ENCODE measurements at places on chromosomes 5 and 9.

DNA sequence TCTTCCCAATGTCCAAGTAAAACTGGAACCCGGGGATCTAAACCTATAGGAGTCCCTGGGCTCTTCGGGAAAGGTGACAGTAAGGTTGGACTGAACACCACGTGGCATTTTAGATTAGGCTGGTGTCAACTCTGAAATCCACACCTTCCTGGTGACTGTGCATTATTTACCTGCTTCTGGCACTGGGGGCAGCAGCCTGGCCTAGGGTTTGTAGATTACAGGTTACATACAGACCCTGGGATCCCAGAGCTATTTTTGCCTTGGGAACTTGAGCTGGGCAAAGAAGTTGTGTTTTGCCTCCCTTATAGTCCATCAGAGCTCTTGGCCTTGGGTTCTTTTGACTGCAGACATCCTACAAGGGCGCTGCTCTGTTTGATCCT, 173.2 kb downstream of the DAB2IP start:
- no peak for DNase-seq

DNA sequence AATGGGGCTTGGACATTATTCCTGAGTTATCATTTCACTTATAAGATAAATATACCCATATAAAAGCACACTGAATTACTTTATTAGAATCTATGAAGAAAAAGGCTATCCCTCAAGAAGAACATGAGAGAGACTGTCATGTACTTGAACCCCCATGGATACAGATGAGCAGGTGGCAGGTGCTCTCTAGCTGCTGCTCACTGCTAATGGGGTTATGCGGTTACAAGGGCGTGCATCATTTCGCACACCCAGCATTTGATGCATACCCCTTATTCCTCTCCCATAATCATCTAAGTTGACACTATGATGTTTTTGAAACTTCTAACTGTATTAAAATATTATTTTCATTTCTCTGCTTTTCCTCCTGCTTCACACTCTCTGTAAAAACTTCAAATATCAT, 16.4 kb downstream of the ITK start:
- DNase-seq, result no peak

- DNase-seq, result no peak
Observed at GRCh38 chr9:127776924-127777289, 1.6 kb downstream of the SH2D3C start.

- DNase-seq, result no peak
Observed at GRCh38 chr9:89882930-89883361, 278.1 kb downstream of the GADD45G start.

DNA sequence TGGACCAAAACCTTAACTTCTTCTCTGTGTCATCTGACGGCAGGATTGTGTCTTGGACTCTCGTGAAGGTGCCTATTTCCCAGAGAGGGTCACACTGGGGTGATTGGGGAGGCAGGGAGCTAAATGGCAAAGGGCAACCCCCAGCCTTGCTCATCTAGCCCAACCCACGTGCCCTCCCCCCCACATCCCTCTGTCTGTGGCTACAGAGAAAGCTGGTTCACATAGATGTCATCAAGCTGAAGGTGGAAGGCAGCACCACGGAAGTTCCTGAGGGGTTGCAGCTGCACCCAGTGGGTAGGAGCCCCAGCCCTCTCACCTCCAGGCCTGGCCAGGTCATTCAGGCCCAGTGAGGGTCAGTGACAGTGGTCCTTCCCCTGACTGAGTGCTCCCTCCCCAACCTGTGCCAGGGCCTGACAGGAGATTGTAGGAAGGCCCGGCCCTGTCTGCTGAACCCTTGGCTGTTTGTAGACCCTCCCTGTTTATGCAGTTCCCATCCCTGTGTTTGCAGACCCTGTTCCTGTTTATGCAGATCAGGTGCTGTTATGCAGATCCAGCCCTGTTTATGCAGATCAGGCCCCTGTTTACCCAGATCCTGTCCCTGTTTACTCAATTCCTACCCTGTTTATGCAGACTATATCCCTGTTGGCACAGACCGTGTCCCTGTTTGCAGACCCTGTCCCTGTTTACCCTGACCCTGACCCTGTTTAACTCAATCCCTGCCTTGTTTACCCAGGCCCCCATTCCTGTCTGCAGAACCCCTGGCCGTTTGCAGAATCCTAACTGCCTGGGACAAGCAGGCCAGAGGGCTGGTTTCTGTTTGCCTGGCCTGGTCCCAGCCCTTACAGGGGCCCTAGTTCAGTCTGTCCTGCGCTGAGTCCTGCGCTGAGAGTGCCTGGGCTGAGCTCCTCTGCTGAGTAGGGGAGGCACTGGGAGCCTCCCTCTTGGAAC, 10.4 kb downstream of the ENHO start:
- DNase-seq, result no peak

GRCh38 chr5:95963650-95964410, 2.2 kb upstream of the ELL2 start:
- DNase-seq, result no peak

DNA sequence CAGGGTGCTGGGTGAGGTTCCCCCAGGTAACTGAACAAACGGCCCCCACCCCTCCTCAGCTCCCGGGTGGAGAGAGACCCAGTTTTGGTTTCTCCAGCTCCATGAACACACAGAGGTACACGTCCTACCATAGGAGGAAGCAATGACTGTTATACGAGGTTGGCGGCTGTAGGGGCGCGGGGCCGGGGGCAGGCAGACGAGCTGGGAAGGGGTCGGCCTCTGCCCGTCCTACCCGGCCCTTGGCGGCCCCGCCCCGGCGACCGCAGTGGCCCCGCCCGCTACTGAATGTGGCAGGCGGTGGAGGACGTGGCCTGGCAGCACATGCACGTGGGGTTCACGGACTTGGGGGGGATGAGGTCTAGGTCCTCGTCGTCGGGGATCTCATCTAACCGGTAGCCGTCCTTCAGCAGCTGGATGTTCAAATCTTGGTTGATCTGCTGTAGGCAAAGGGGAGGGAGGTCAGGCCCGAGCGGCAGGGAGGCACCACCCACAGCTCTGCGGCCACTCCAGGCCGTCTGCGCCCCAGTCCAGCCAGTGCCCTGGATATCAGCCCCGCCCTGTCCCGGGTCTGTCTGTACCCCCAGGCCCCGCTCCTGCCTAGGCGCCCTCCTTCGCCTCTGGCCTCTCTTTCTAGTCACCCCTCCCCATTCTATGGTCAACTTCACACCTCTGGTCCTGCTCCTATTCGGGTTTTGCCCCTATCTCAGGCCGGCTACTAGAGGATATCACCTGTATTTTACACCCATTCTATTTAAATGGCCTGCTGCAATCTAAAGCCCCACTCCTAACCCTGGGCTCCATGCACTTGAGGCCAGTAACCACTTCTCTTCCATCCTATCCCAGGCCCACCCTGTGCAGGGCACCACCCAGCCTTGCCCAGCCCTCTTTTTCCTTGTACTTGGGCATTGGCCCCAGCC, 24.2 kb upstream of the MYORG start:
- no peak for DNase-seq

GRCh38 chr5:136249678-136250266, 56.8 kb upstream of the SMIM32 start:
- DNase-seq, result peak; percentile 63

GRCh38 chr9:5470122-5470521, 19.8 kb downstream of the CD274 start:
- DNase-seq, result no peak

DNA sequence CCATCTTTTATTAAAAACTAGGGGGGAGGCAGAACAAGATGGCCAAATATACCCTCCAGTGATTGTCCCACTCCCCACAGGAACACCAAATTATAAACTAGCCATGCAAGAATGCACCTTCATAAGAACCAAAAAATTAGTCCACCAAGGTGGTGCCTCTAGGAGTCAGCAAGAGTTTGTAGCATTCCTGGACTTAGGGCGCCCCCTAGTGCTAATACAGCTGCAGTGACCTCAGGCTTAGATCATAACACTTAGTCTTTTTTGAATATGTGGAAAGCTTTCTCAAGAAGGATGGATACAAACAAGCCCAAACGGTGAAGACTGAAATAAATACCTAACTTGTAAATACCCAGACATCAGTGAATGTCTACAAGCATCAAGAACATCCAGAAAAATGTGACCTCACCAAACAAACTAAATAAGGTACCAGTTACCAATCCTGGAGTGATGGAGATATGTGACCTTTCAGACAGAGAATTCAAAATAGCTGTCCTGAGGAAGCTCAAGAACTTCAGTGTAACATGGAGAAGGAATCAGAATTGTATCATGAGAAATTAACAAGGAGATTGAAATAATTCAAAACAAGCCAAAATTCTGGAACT, 19.3 kb downstream of the PPIP5K2 start:
- DNase-seq, result peak; percentile 67

- DNase-seq, result no peak
Observed at GRCh38 chr9:8715788-8716187, 916.2 kb upstream of the DMAC1 start.

DNA sequence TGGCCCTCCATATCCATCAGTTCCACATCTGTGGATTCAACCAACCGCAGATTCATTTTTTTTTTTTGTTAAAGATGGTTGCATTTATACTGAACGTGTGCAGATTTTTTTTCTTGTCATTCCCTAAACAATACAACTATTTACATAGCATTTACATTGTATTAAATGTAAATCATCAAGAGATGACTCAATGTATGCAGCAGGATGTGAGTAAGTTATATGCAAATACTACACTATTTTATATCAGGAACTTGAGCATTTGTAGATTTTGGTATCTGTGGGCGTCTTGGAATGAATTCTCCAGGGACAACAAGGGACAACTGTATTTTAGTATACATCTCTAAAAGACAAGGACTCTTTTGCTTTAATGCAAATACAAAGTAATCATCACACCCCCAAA, 299.2 kb upstream of the ZNF608 start:
- DNase-seq, result no peak

- DNase-seq, result no peak
Observed at GRCh38 chr9:98627296-98627695, 81.4 kb downstream of the GABBR2 start.

- DNase-seq, result peak; percentile 79
Observed at GRCh38 chr9:134413890-134414623, 87.8 kb downstream of the RXRA start.

DNA sequence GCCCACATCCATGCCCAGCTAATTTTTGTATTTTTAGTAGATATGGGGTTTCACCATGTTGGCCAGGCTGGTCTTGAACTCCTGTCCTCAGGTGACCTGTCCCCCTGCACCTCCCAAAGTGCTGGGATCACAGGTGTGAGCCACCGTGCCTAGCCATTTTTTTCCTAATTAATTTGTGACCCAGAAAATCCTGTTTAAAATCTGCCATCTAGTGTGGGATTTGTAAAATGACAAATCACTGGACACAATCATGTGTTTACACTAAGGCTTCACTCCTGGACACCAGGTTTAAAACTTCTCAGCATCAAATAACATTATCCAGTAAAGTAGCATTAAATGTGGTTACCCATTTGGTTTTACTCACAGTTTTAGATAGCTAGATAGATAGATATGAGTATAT, 18.6 kb upstream of the KDM4C start:
- no peak for DNase-seq

- DNase-seq, result no peak
Observed at GRCh38 chr9:104094534-104095015, 466 bp downstream of the SMC2 start.

GRCh38 chr9:126625329-126626126, 11.8 kb downstream of the LMX1B start:
- DNase-seq, result no peak

GRCh38 chr5:180487556-180487955, 6.6 kb upstream of the CNOT6 start:
- DNase-seq, result no peak

GRCh38 chr5:146622391-146622790, 106.4 kb upstream of the GPR151 start:
- no peak for DNase-seq

- DNase-seq, result no peak
Observed at GRCh38 chr9:107789001-107789700, 299.6 kb upstream of the KLF4 start.

GRCh38 chr5:25107853-25108252, 463.1 kb upstream of the CDH10 start:
- no peak for DNase-seq

DNA sequence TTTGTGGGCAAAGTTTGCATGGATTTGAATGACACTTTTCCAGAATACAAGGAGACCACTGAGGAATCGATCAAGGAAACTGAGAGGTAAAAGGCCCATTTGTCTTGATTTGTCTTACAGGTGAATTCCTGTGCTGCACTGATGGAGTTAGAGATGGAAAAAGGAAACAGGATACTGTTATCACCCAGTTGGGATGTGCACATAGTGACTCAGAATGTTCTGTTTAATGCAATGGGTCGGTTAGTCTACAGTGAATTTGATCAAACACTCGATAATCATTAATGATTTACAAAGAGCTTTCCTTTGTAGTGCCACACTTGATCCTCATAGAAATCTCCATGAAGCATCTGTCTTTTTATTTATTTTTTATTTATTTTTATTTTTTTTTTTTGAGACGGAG, 64.7 kb downstream of the GDA start:
- DNase-seq, result no peak

GRCh38 chr5:35656721-35657120, 39.1 kb downstream of the SPEF2 start:
- no peak for DNase-seq

DNA sequence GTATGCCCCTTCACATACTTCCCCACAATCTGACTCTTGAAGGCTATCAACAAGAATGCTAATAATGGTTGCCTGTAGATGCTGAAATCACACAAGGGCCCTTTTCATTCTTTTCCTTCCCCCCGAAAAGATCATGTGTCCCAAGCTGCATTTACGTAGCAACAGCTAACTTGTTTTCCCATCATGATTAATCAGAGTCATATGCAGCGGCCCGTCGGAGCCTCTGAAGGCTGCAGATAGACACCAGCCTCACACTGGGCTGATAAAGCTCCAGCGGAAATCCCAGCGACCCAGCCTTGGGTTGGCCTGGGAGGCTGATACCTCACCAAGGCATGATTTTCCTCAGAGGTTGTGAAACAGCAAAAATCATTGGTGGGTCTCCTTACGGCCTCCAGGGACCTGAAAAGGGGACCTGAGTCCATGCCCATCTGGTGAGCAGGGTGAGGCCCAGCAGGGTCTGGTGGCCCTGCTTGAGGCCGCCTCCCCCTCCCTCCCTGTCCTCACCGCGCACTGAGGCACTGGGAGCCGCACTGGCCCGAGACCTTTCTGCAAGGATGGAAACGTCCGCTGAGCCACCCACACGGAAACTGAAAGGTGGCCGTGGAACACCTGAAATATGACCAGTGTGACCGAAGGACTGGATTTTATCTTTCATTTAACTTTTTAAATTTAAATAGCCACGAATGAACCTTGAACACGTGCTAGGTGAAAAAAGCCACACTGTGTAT, 114.2 kb upstream of the PHYKPL start:
- peak; percentile 19 for DNase-seq
